Chondrocyte (in vitro differentiated cells): ENCODE measurements at places on chromosomes 11 and 22. TPM values are rescaled to one million over a fixed set of nuclear protein-coding genes. Genes with fewer than 3 reads are reported as not detected.

Gene OR5A1
- total RNA-seq = not detected in 3 replicates

Gene SERPIND1
- total RNA-seq = not detected in 3 replicates

- no peak for DNase-seq
Measured at GRCh38 chr22:27885977-27886842, 32.8 kb downstream of the PITPNB start.

GRCh38 chr22:29555065-29555644 lies 1.6 kb upstream of the THOC5 start:
- DNase-seq = no peak

DNA sequence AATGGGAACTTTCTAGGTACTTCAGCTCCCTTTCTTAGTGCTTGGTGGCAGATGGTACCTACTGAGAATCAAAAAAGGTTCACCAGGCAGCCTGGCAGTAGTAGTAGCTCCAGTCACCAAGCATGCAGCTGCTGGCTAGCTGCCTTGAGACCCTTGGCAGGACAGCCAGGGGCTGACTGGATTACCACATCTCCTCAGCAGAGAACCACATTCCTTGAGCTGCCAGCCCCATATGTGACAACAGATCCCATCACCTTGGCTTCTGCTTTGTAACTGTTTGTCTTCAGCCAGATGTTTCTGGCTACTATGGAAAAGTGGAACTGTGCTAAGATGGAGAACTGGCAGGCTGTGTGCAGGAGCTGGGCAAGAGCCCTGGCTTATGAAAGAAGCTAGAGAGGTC lies 39.6 kb upstream of the CHRM4 start:
- DNase-seq = no peak

DNA sequence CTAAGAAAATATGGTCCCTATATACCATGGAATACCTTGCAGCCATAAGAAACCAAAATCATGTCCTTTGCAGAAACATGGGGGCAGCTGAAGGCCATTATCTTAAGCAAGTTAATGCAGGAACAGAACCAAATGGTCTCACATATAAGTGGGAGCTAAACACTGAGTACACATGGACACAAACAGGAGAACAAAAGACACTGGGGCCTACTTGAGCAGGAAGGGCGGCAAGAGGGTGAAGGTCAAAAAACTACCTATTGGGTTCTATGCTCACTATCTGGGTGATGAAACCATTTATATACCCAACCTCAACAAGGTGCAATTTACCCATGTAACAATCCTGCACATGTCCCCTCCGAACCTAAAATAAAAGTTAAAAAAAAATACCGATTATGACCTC lies 22.5 kb downstream of the GAS2 start:
- no peak for DNase-seq

Gene TECTA
- 0.41 to 1.2 TPM (median 0.75 TPM) in 3 replicates for total RNA-seq

Gene IFTAP
- total RNA-seq = 16.4 to 19.7 TPM (median 17.9 TPM) in 3 replicates

- DNase-seq = no peak
Measured at GRCh38 chr11:60899046-60899936, 7.1 kb downstream of the PRPF19 start.

DNA sequence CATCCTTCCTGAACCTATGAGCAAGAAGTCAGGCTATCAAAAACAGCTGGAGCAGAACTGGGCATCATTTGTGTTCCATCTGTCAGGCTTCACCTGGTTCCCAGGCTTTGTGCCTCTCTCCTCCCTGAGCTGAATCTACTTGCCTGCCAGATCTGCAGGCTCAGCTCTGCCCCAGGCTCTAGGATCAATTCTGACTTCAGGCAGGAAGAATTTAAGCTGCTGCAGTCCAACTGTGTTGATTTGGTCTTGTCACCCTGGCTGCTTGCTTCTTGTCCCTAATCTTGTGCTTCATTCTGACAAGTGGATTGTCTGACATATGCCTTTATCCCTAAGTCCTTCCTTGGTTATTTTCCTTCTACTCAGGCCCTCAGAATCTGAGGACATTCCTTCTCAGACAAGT lies 31.6 kb upstream of the CADM1 start:
- DNase-seq = no peak

Gene IL17RA
- total RNA-seq = 8.1 to 11.6 TPM (median 10.4 TPM) in 3 replicates

GRCh38 chr11:62340269-62340901 lies 3.1 kb downstream of the ASRGL1 start:
- DNase-seq = no peak

DNA sequence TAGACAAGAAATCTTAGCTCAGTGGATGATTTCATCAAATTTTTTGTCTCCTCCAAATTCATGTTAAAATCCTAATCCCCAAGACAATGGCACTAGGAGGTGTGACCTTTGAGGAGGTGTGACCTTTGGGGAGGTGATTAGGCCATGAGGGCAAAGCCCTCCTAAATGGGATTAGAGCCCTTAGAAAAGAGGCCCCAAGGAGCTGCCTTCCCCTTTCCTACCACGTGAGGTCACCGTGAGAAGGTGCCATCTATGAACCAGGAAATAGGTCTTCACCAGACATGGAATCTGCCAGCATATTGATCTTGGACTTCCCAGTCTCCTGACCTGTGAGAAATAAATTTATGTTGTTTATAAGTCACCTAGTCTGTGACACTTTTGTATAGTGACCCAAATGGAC lies 138.7 kb downstream of the TRIM29 start:
- DNase-seq = no peak

- no peak for DNase-seq
Measured at GRCh38 chr22:19643448-19644313, 70.6 kb upstream of the SEPTIN5 start.

GRCh38 chr22:24231706-24232105 lies 13.2 kb downstream of the GGT5 start:
- DNase-seq = no peak

Gene SEPTIN3
- total RNA-seq = 0.87 to 0.92 TPM (median 0.92 TPM) in 3 replicates
